AG20443 (cell line): ENCODE measurements at places on chromosomes 7 and 10.

- DNase-seq = peak; percentile 50
Observed at GRCh38 chr7:37920849-37921805, 687 bp downstream of the EPDR1 start.

GRCh38 chr7:5543361-5543760 is 119.7 kb upstream of the TNRC18 start:
- no peak for DNase-seq

- no peak for DNase-seq
Observed at GRCh38 chr10:24249829-24250415, 41.0 kb downstream of the KIAA1217 start.

DNA sequence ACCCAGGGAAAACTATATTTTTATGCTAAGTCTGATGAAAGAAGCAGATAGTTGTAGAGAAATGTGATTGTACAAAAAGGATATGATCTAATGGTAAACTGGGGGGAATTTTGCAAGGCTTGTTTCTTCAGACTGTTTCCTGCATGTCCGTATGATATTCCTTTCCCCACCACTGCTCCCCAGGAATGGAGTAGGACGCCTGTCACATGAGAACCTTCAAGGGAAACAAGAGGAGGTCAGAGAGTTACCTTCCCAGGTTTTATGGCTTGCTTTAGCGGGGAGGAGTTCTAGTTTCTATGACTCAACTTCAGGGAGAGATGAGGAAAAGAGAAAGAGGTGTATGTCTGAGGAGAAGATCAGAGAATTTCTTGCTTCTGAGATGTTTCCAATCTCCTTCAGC is 16.4 kb upstream of the ITPRID1 start:
- DNase-seq = no peak

DNA sequence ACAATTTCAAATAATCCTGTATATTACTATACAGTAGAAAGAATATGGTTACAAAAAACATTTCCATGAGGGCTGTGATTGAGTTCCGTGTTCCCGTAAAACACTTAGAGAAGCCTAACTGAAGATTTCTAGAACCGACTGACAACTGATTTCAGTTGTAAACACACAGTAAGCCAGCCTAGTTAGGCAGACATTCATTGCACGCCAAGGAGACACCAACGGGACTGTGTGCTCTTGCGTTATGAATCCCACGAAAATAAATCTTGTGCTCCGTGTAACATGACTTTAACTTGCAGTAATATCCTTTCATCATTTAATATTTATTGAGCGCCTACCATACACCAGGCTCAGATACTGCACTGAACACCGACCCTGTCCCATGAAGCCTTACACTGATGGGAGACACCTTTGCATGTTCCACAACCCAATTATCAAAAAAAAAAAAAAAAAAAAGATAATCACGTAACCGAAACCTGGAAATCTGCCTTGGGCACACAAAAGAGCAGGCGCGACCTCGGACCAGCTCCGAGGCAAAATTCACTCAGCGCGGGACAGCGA is 420 bp upstream of the KLHL7 start:
- no peak for DNase-seq

DNA sequence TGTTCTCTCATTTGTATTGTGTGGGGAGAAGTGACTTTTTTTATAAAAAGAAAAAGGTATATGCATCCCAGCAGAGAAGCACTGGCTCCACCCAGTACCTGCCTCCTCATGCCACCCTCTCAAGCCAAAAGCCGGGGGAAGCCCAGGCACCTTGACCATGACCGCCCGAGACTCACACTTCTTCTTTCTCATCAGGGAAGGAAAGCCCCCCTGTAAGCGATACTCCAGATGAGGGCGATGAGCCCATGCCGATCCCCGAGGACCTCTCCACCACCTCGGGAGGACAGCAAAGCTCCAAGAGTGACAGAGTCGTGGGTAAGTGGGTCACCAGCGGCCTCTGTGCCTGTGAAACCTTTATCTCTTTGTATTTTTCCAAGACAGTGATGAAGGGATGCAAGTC is 22.9 kb downstream of the IKZF1 start:
- DNase-seq = no peak

- DNase-seq = no peak
Observed at GRCh38 chr10:72260976-72261783, 12.5 kb upstream of the DDIT4 start.

DNA sequence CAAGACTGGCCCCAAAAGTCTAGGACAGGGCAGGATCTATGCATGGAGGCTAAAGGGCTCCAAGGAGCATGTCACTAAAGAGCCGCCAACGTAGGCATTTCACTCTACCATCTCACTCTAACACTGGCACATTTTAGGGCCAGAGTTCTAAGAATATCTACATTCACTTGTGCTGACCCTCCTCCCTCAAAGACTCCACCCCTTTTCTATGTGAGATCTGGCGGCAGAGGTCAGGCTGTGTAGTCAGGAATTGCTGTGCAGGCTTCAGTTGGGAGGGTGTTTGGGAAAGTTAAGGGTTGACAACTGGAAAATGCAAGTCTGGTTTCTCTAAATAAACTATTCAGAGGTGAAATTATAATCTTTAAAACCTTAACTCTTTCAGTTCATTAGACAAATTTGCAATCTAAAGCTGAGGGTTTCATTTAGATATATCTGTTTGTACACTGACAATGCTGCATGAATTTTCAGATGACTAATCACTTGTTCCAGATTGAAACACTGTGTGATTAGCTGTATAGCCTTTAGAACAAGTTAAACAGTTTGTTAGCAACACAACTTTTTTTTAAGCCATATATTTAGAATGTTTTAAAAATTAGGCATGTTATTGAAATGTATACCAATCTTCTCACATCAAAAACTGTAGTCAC is 18.2 kb downstream of the LMOD2 start:
- DNase-seq = no peak

DNA sequence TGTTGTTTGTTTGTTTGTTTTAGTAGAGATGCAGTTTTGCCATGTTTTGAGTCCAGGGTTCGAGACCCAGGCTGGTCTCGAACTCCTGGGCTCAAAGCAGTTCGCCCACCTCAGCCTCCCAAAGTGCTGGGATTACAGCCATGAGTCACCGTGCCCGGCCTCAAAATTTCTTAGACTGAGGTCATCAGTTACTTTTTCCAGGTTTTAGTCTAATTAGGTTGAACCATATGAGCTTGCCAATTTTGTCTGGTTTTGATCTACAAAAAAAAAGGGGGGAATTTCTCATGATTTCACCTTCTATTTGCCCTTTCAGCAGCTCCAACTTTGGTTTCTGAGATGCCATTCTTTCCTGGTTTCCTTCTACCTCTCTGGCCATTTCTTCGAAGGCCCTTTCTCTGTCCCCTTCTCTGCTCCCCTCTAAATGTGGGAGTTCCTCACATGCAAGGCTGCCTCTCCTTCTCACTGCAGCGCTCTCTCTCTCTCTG is 5.5 kb downstream of the CUEDC2 start:
- no peak for DNase-seq

DNA sequence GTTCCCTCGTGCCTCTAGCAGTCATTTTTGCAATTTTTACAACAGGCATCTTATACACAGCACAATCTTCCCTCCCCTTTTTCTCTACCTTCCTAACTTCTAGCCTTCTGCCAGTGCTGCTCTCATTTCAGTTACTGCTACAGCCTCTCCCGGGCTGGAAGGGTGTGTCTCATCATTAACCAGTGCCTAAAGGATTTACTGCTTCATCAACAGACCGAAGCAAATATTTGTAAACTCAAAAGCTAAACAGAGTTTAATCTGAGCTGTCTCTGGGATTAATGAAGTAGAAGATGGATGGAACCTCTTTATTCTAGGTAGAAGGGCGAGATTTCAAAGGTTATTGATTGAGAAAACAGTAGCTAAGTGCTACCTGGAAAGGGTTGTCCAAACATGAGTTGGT is 94.3 kb downstream of the PRPF18 start:
- no peak for DNase-seq

GRCh38 chr7:85828614-85829013 is 641.8 kb upstream of the SEMA3D start:
- DNase-seq = no peak

DNA sequence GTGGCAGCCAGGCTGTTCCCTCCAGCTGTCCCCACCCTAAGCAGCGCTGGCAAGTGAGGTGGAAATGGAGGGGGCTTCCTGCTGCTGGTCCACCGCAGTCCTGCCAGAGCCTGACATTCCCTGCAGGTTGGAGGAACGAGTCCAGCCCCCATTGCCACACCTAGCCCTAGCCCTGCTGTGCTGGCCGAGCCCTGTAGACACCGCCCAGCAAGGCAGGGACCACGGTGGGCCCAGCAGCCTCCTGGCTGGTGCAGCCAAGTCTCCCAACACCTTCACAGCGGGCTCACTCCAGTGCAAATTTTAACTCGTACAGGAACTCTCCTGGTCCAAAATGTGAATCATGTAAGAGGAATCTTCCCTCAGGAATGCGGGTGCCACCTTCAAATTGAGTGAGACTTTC is 116.3 kb downstream of the PAXIP1 start:
- DNase-seq = no peak

- no peak for DNase-seq
Observed at GRCh38 chr7:72405418-72405817, 6.7 kb downstream of the CALN1 start.

GRCh38 chr7:7707246-7707645 is 11.2 kb downstream of the RPA3 start:
- no peak for DNase-seq

DNA sequence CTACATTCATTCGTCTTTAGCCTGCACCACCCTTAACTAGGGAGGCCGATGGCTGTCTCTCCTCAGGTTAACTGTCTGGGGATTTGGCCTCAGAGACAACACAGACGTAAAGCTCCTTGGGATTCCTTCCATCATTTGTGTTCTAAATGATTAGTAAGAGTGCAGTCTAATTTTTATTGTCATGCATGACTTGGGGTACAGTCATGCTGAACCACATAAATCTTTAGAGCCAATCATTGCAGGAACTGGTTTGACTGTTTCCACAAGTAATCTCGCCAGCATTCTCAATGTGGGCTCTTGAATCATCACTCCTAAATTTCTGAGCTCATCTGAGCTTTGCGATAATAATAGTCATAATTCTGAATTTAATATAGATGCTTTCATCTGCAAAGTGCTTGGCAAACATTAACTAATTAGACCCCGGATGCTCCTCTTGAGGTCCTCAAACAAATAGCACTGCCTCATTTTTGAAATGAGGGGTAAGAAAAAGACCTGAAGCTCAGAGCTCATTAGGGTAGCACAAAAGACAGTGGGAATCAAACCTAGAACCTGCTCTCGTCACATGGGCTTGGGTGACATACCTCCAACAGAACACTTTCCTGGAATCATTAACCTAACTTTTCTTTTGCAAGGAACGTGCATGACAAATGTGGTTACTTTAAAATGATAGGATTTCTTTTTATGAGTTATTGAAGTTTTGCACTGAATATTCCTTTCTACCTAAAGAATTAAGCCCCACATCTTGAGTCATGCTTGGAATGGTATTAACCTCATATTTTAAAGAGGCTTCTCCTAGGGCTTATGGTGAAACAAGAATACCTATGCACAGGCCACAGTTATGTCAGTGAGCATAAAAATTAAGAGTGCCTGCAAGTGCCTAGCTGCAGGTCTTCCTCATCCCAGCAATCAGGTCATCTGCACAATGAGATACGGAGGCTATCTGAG is 118.9 kb upstream of the NRP1 start:
- DNase-seq = peak; percentile 43

GRCh38 chr7:91396-92175 is 100.8 kb upstream of the FAM20C start:
- no peak for DNase-seq

DNA sequence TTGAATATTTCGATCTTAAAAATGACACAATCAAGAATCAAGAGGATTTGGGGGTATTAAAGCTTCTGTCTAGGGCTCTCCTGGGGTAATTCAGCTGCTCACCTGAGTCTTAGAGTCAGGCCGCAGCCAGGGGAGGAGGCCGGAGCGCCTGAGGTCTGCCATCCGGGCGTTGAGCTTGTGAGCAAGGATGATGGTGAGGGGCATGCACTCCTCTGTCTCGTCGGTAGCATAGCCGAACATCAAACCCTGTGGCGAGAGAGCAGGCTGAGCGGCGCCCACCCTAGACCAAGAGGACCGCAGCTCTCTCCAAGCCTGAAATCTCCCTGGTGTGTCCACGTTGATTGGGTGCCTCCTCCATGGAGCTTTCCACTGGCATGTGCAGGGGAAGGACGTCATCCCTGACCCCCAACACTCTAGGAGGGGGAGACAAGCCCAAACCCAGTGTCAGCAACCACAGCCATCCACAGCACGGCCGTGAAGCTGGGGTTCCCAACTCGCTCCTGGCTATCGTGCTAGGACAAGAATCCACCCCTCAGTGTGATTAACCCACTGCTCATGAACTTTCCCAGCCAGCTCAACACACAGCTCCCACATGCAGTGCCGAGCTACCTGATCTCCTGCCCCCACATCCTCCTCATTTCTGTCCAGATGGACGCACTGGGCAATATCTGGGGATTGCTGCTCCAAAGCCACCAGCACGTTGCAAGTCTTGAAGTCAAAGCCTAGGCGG is 9.2 kb downstream of the MAT1A start:
- no peak for DNase-seq

- no peak for DNase-seq
Observed at GRCh38 chr7:2825559-2826227, 18.4 kb downstream of the GNA12 start.

DNA sequence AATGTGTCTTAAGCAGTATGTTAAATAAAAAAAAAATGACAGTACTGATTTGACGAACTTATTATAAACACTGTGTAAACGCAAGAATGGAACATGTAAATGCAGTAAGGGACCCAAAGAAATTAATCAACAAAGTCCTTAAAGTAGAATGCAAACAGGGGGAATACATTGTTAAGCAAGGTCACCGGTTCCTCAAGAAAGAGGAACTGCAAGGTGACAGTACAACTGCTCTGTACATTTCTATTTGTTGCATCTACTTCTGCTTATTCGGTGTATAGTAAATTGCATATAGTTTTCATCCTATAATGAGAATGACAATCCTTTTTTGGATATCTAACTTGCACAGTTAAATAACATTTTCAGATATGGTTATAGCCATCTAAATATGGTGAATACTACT is 387.0 kb upstream of the SEMA3D start:
- no peak for DNase-seq

GRCh38 chr10:94232711-94233383 is 129.9 kb downstream of the NOC3L start:
- DNase-seq = no peak

GRCh38 chr7:128410451-128410753 is 620 bp upstream of the IMPDH1 start:
- DNase-seq = no peak
